Testis (tissue), 5 donors: ENCODE measurements at places on chromosomes 4 and X. TPM values are rescaled to one million over a fixed set of nuclear protein-coding genes. Genes with fewer than 3 reads are reported as not detected.

MAGEC2 gene
- polyA plus RNA-seq, result 43.6 TPM

TIMM17B gene
- 32.9 TPM for polyA plus RNA-seq

TECRL gene
- 0.62 TPM for polyA plus RNA-seq

CLGN gene
- 75.6 TPM for polyA plus RNA-seq

GRCh38 chr4:39279416-39279815, 86.7 kb downstream of the RFC1 start:
- DNase-seq, result no peak
- H3K36me3 ChIP-seq, result no peaks in the 10 kb centered on the region
- no peaks in the 10 kb centered on the region for H3K4me1 ChIP-seq
- H3K4me3 ChIP-seq, result no peak overlapping the region
- no peak overlapping the region for H3K27ac ChIP-seq

- no peaks in the 10 kb centered on the region for H3K4me1 ChIP-seq
- no peak for DNase-seq
- no peaks in the 10 kb centered on the region for H3K36me3 ChIP-seq
- no peak overlapping the region for H3K27ac ChIP-seq
Measured at GRCh38 chrX:85140964-85141363, 102.6 kb downstream of the SATL1 start.

DNA sequence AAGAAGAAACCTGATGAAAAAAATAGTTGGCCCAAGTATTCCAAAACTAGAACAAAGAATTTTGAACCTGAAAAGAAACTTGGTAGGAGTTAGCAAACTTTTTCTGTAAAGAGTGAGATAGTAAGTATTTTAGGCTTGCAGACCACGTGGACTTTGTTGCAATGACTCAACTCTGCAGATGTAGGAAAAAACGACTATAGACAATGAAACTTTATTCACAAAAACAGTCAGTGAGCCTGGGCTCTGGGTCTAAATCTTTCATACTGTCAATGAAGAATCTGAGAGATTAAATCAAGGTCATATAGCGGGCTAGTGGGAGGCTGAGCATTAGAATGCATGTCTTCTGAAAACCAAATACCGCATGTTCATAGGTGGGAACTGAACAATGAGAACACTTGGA, 23.0 kb downstream of the SH3D19 start:
- H3K27me3 ChIP-seq, result no peaks in the 10 kb centered on the region
- H3K27ac ChIP-seq, result no peak overlapping the region
- DNase-seq, result no peak

GRCh38 chr4:87824352-87824751, 8.4 kb upstream of the MEPE start:
- no peaks in the 10 kb centered on the region for H3K4me1 ChIP-seq
- no peaks in the 10 kb centered on the region for H3K36me3 ChIP-seq
- no peak overlapping the region for H3K4me3 ChIP-seq

GRCh38 chrX:701673-702072, 71.1 kb downstream of the SHOX start:
- H3K4me1 ChIP-seq, result no peaks in the 10 kb centered on the region
- DNase-seq, result no peak
- H3K27me3 ChIP-seq, result no peaks in the 10 kb centered on the region
- no peak overlapping the region for H3K4me3 ChIP-seq

DNA sequence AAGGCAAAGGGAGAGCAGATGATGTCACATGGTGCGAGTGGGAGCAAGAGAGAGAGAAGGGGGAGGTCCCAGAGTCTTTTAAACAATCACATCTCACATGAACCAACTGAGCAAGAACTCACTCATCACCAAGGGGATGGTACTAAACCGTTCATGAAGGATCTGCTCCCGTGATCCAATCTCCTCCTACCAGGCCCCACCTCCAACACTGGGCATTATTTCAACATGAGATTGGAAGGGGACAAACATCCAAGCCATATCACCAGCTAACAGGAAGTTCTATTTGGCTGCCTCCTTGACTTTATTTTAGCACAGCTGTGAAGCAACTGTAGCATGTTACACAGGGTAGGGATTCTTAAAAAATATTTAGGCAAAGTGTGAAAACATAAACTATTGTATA, 102.5 kb downstream of the DDIT4L start:
- H3K4me1 ChIP-seq, result no peaks in the 10 kb centered on the region
- DNase-seq, result no peak
- no peaks in the 10 kb centered on the region for H3K27me3 ChIP-seq
- H3K4me3 ChIP-seq, result no peak overlapping the region
- no peak overlapping the region for H3K27ac ChIP-seq

GRCh38 chr4:130896920-130897319, 1801.0 kb downstream of the C4orf33 start:
- no peaks in the 10 kb centered on the region for H3K36me3 ChIP-seq
- H3K4me3 ChIP-seq, result no peak overlapping the region

DNA sequence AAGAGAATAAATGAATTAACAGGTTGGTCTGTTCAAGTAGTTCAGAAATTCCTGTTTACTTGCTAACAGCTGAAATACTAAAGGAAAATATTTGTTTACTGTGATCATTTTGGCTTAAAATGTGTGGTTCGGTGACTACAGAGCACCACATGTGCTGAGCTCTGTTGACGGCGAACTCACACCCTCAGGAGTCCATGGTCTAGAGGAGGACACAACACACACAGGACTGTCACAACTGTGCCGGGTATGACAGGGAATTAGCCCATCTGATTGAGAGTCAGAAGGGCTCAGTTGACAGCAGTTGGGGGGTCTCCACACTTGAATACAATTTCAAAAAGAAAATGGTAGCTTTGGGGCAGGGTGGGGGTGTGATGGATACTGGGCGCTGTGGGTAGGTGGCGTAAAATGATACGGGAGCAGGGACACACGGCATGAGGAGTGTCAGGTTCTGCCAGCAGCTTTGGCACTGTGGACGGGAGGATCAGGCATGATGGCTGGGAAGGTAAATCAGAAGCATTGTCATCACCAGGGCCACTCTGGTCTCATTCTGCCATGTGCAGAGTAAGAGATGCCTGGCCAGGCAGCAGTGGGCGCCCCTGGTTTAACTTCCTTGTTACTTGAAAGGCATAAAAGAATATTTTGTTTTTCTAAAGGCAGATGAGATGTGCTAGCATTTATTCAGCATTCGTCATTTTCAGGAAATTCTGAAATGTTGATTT, 33.3 kb downstream of the CLDN22 start:
- H3K27ac ChIP-seq, result no peak overlapping the region
- peaks cover 9% of the 10 kb centered on the region for H3K4me1 ChIP-seq
- H3K27me3 ChIP-seq, result no peaks in the 10 kb centered on the region
- DNase-seq, result no peak

DNA sequence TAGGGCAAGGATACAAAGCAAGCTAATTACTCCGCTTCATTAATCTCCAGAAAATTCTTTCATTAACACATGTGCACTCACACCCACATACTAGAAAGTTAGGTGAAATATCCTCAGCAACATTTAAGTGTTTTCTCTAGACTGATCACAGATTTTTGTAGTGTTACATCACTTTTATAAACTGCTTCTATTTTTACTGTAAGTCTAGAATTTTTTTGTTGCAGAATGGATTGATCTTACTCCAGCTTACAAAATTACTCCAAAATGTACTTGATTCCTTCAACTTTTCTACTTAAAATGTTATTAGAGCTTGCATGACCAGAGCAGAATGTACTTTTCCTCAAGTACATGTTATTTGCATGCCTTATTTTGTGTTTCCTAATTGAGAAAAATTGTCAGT, 2325.2 kb downstream of the PCDH7 start:
- H3K4me3 ChIP-seq, result no peak overlapping the region
- H3K27me3 ChIP-seq, result no peaks in the 10 kb centered on the region
- no peaks in the 10 kb centered on the region for H3K36me3 ChIP-seq
- DNase-seq, result no peak
- no peaks in the 10 kb centered on the region for H3K4me1 ChIP-seq
- H3K27ac ChIP-seq, result no peak overlapping the region

DNA sequence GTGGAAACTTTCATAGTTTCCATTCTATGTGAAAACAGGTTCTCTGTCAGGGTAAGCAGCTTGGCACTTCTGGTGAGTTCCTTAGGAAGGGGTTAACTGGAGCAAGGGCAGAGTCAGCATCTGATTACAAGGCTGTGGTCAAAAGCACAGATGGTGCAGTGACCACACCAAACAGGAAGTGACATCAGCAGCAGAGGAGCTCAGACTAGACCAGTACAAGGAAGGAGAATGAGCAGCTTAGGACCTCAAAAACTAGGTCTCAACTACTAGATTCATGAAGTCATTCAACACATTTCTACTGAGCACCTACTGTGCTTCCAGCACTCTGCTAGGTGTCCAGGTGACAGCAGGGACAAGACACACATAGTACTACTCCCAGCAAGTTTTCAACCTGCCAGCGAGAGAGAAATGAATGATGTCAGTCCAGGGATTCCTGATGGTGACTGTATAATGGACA, 130.2 kb downstream of the AMELX start:
- H3K36me3 ChIP-seq, result no peaks in the 10 kb centered on the region
- DNase-seq, result no peak
- H3K4me1 ChIP-seq, result no peaks in the 10 kb centered on the region
- H3K27ac ChIP-seq, result no peak overlapping the region
- no peaks in the 10 kb centered on the region for H3K27me3 ChIP-seq

DNA sequence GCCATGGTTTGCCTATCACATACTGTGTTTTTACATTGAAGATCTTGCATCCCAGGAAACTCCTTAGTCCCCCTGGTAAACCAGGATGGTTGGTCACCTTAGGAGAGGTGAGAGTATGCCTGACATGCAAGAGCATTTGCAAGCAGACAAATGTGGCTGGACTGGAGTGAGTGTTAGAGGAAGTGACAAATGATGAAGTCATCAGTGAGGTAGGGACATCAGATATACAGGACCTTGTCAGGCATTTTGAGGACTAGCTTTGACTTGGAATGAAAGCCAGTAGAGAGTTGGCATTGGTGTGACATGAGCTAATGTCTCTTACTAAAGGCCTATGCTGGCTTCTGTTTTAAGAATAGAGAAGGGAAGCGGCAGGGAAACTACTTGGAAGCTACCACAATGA, 124.9 kb downstream of the FRMPD4 start:
- H3K4me1 ChIP-seq, result no peaks in the 10 kb centered on the region
- no peak overlapping the region for H3K27ac ChIP-seq
- H3K27me3 ChIP-seq, result no peaks in the 10 kb centered on the region
- no peaks in the 10 kb centered on the region for H3K36me3 ChIP-seq
- no peak overlapping the region for H3K4me3 ChIP-seq

DNA sequence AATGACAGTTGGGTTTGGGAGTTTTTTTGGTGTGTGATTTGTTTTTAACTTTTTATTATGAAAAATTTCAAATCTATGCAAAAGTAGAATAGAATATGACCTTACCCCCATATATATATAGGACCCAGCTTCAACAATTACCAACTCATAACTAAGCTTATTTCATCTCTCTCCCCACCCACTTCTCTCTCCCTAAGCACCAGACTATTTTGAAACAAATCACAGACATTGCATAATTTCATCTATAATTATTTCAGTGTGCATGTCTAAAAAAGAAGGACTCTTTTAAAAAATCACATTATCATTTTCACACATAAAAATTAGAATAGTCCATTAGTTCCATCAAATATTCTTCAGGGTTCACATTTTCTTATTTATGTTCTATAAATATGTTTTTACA, 28.3 kb upstream of the NKX6-1 start:
- no peak overlapping the region for H3K27ac ChIP-seq
- DNase-seq, result no peak
- no peak overlapping the region for H3K4me3 ChIP-seq
- H3K27me3 ChIP-seq, result no peaks in the 10 kb centered on the region
- H3K36me3 ChIP-seq, result no peaks in the 10 kb centered on the region
